ENCODE measurements at places on chromosomes 7 and 10.

DNA sequence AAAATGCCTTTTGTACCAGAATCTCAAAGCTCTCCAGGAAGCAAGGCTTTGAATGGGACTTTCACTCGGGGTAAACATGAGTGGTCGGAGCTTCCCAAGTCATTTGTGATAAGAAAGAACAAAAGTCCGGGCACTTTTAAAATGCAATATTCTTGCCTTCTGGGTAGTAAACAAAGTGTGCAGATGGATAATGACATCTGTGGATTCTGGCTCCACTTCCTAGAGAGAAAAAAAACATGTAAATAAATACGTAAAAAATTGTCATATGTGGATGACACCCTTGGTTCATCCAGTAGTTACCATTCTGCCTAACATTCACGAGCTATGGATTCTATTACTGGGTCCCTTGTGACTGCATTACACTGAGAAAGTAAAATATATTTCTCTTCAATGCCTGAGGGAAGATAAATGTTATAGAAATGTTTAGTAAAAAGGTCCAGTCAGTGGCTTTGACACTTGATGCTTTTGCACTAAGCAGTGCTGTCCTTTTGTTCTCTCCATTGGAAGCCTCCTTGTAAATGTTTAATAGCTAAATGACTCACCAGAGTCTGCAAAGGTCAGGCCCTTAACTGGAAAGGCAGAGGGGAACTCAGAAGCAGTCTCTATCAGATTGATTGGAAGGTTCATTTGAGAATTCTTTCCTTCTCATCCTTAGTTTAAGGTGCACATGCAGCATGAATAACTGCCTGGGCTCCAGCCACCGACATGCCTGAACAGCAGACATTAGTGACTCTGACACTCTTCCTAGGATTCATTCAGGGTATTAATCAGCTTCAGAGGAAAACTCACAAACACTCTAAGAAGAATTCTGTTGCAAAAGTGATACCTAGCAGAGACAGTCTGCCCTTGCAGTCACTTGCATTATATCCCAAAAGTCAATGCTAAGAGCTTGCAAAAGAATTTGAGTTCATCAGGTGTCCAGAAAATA lies 11.7 kb upstream of the EDRF1 start:
- no peak for DNase-seq

GRCh38 chr7:115260381-115260780 lies 338.5 kb downstream of the MDFIC start:
- DNase-seq = no peak

DNA sequence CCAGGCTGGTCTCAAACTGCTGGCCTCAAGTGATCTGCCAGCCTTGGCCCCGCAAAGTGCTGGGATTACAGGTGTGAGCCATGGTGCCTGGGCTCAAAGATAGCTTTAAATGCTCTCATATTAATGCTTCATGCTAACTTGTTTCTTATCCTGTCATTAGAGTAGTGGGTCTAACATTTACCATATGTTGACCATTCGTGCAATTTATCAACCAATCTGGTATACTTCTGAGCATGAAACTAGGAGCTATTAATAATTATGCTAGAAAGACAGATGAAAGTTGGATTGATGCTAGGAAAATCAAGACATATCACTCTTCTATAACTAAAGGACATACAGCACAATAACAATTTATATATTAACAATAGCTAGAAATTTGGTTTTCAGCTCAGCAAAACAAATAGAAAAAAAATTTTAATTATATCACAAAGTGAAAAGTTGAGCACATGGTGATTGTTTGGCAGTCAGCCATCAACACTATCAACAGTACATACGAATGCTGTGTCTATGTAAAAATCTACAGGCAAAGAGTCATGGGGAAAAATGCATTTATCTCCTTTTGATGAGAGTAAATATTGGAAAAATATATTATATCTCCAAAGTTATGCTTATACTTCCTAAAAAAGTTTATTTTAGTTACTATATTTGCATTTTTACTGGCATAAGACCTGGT lies 112.1 kb upstream of the ABCB5 start:
- DNase-seq = no peak

GRCh38 chr7:124379296-124379695 lies 346.4 kb upstream of the TMEM229A start:
- DNase-seq = no peak

- DNase-seq = no peak
These were observed 46.4 kb upstream of the RPA3 start for GRCh38 chr7:7764520-7765396.

GRCh38 chr7:16668049-16668858 lies 22.3 kb downstream of the BZW2 start:
- DNase-seq = no peak

DNA sequence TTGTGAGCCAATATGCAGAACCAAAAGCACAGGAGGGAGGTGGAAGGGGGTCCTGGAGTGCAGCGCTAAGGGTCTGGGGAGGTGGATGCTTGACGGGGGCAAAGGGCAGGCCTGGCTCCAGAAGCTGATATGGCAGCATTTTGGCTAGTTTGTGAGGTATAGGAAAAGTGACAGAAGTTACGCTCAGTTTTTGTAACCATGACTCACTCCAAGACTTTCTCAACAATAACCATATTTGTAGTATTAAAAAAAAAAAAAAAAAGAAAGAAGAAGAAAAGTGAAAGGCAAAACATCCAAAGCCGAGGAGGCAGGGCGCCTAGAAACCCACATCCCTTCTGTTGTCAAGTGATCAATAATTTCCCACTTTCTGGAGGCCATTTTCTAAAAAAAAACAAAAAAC lies 92.3 kb downstream of the RNF216 start:
- DNase-seq = no peak

DNA sequence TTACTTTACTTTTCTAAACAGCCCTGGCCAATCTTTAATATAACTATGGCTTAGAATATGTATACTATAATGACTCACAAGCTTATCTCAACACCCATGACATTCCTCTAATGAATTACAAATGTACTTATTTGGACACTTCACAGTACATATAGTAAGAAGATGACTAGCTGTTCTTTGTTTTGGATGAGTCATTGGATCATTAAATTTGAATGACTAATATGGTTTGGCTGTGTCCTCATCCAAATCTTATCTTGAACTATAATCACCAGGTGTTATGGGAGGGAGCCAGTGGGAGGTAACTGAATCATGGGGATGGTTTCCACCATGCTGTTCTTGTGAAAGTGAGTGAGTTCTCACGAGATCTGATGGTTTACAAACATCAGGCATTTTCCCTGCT lies 807.5 kb upstream of the SORCS1 start:
- DNase-seq = no peak

DNA sequence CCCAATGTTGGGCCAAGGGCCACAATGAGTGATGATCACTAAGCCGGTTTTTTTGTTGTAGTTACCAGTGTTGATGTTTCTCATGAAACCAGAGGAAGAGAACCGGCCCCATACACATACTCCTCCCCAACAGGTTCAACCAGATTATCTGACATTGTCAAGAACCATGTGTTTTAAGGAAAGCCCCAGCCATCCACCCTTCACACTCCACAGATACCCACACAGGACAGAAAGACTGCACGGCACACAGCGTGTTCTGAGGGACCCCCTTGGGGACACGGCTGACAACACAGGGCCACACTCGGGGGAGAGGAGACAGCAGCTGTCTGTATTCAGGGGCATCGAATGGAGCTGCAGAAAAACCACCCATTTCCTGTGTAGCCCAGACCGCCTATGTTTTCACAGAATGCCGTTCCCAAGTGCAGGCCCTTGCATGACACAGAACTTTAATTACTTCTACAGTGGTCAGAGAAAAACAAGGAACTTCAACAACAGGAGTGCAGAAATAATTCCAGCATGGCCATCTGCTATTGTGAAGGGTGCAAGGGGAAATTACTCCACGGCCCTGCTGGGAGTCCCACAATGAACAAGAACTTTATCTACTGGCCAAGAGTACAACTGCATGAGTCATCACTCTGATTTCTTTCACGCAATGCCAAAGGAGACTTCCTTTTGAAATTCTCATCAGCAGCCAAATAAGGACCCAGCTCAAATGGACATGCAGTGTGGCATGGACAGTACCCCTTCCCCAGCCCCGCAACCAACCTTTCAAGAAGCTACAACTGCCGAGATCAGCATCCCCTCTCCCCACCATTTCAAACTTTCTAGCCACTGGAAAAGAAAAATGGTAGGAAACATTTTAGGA lies 2.3 kb downstream of the KLF6 start:
- DNase-seq = no peak

- no peak for DNase-seq
These were observed 29.5 kb downstream of the FAM171A1 start for GRCh38 chr10:15341502-15342128.

DNA sequence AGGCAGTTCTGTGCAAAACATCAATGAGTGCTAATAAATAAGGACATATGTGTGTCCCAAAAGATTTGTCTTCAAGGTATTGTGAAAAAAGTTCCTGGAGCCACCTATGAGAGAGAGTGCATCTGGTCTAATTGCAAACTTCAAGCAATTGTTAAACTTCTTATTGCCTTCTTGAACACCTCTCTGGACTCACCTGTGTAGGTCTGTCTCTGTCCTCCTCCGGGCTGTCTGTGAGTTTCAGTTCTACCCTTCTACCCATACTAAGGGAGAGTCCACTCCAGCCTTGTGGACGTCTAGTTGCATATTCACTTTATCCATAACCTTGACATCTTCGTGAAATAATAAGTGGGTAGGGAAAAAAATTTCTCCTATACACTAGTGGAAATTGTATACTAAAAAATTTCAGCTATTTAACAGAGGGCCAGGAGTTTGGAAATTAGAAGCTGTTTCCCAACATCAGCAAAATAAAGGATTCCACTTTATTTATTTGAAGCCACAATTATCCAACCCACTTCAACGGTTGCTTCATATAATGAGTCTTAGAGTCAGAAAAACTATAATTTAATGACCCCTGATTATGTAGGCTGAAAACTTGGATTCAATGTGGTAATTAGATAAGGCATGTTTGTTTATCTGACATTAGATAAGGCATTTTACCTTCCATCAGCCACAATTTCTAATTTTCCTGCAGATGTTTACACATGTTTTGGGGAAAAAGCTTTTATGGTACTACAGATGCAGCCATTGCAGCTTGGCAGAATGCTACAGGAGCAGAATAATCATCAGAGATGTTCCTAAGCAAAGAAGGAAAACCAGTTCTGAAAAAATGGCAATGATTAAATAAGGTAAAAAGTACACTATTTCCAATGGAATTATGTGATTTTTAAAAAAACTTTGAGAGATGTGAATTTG lies 150.8 kb upstream of the FAM3C start:
- no peak for DNase-seq

GRCh38 chr7:960269-960871 lies 5.9 kb upstream of the ADAP1 start:
- DNase-seq = no peak

All from endothelial cell (in vitro differentiated cells).